ENCODE measurements at places on chromosomes 5 and 9. TPM values are rescaled to one million over a fixed set of nuclear protein-coding genes. Genes with fewer than 3 reads are reported as not detected.
A peak's percentile ranks its signal among the peaks of the same experiment; 100 is the strongest.

DNA sequence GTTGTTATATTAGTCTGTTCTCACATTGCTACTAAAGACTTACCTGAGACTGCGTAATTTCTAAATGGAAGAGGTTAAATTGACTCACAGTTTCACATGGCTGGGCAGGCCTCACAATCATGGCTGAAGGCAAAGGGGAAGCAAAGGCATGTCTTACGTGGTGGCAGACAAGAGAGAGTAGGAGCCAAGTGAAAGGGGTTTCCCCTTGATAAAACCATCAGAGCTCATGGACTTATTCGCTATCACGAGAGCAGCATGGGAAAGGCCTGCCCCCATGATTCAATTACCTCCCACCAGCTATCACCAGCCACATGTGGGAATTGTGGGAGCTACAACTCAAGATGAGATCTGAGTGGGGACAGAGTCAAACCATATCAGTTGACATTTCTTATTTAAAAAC is 374.5 kb upstream of the RORB start:
- DNase-seq, result no peak

Gene GHR
- total RNA-seq, result 6.3 TPM

Gene ACTBL2
- total RNA-seq, result 0.29 TPM

DNA sequence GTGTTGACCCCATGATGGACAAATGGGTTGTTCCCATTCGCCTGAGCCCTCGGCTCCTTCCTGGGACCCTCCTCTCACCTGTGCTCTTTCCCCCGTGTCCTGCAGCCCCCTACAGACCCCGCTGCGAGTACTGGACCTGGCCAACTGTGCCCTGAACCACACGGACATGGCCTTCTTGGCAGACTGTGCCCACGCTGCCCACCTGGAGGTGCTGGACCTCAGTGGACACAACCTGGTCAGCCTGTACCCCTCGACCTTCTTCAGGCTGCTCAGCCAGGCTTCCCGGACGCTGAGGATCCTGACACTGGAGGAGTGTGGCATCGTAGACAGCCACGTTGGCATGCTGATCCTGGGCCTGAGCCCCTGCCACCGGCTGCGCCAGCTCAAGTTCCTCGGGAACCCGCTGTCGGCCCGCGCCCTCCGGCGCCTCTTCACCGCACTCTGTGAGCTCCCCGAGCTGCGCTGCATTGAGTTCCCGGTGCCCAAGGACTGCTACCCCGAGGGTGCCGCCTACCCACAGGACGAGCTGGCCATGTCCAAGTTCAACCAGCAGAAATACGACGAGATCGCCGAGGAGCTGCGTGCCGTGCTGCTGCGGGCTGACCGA is 3.4 kb downstream of the LRRC14B start:
- DNase-seq, result no peak

Gene TXNDC8
- not detected for total RNA-seq

GRCh38 chr9:121073038-121073437 is 1.7 kb upstream of the CNTRL start:
- DNase-seq, result peak; percentile 73

DNA sequence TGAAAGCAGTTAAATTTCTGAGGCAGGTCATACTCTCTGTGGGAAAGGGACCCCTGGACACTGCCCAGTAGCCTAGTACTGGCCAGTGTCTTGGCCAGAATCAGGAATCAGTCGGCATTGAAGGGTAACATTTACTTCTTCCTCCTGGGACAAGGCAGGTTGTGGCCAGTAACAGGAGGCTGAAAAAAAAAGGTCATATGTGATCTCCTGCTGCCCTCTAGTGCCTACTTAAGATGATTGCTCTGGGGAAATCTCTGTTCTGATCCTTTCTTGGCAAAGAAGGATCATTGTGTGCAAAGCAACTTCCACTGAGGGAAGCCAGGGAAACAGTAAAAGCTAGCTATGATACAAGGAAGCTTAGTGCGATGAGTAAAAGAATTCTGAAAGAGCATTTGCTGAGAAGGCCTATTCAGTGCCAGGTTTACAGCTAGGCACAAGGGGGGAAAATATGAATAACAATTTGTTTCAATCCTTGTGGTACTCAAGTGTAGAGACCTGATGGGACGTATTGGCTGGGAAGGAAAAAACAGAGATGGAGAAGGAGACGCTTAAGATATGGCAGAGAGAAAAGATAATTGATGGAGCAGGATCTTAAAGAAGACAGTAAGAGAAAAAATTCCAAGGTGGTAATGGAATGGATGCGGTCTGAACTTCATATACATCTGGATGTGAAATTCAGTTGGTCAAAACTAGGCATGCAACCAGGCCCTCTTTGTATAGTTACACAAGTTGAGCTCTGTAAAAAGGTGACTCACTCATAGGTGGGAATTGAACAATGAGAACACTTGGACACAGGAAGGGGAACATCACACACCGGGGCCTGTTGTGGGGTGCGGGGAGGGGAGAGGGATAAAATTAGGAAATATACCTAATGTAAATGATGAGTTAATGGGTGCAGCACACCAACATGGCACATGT is 25.8 kb upstream of the TRIM32 start:
- DNase-seq, result no peak

DNA sequence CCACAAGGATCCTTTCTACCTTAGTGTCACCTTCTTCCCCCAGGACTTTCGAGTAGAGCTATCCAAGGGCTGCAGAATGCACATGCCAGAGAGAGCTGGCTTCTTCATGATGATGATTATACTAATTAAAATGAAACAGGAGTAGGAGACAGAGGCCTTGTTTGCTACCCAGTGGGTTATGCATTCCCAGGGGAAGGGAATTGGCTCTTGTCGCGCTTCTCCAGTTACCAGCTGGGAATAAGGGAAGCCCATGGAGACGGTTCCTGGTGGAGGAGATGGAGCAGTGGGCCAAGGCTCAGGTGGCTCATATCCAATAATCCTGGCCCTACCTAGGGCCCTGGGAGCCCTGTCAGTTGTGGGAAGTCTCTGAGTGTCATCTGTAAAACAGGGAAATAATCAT is 65.1 kb downstream of the WWC1 start:
- DNase-seq, result no peak

DNA sequence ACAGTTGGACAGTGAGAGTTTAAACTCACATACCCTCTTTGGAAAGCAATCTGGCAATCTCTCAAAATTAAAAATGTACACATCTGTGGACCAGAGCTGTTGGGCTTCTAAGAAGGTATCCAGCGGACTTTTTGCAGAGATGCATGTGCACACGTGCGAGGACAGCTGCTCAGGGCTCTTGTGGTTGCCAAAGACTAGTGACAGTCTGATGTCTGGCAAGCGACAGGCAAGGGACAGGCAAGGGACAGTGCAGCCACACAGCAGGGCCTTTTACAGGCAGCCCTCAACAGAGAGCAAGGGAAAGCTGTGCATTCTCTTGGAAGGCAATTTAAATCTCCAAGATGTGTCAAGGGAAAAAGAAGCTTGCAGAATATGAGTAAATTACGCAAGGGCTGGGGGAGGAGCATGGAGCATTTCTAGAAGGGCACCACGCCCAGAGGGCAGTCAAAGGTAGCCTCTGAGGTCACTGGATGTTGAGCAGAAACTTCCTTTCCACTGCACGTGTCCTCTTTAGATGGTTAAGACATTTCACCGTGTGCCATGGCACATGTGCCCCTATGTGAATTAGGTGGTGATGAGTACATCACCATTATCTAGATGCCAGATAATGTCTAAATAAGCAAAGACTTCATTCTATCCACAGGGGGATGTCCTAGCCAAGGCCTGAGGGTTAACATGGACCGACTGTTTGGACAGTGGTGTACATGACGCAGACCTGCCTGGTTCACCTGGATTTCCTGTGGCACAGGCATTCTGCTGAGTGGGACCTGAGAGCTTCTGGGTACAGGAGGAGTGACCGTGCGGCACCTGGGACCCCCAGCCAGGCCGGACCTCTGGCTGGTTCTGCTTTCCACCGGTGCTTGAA is 9.1 kb downstream of the GFPT2 start:
- no peak for DNase-seq

DNA sequence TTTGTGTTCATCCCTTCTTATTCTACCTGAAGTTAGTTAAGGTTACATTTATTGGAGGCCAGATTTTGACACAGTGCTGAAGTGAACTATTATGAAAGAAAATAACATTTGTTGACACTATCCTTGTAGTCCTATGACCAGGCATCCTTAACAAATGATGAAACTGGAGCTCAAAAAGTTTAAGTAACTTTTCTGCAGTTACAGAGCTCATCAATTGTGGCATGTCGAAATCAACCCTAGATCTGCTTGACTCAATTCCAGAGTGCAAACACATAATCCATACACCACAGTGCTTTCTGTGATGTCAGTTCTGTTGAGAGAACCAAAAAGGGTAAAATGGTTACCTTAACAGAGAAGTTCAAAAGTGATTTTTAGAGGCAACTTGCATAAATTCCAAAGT is 28.6 kb downstream of the KCNN2 start:
- DNase-seq, result no peak

DNA sequence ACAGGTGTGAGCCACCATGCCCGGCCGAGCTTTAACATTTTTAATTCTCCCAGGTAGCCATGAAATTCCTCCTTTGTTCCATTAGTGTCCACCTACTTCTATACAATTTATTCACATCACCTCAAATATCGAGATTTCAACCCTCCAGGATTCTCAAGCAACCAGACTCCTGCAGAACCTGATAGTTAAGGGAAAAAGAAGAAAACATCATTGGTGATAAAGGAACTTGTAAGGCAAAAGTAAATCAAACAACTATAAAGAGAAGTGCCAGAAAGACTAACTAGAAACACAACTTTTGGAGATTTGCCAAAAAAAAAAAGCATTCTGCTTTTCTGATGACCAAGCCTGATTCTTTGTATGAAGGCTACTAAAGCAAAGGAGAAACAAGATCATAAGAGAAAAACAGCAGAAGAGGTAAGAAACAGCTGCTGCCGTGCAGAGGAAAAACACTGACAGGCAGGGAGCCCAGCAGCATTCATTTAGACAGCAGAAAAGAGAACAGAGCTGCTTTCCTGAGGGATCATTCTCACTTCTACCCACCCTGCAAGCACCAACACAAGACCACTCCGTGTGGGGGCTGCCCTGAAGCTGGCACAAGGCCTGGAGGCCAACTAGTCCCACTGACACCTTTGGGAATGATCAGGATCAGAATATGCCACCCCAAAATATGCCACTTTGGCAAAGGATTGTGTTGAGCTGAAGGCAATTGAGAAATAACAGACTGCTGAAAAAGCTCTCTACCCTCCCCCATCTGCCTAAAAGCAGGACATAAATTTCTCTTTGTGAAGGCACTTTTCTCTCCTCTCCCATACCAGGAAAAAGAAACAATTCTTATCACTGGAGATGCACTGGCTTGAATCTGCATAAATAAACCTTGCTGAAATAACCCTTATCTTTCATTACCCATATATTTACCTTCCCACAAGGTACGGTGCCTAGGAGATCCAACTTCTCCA is 75.1 kb downstream of the ALDH7A1 start:
- DNase-seq, result peak; percentile 54

DNA sequence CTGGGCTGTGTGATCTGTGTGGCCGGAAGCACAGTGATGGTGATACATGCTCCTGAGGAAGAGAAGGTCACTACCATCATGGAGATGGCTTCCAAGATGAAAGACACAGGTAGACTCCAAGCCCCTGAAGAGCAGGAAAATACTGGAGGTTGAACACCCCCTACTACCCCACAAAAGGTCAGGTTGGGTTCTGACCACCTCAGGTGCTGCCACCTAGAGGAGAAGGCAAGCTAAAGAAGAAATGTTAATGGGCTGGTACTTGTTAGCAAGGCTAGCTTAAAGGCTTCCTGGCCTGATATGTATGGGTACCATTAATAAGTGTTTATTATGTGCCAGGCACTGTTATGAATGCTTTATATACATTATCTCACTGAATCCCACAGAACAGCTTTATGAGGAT is 11.7 kb downstream of the NIPAL4 start:
- DNase-seq, result no peak

GRCh38 chr9:78365748-78366697 is 69.1 kb downstream of the PSAT1 start:
- peak; percentile 16 for DNase-seq

Gene BRD3
- 27.0 TPM for total RNA-seq

Gene GAPT
- total RNA-seq, result 18.3 TPM

- DNase-seq, result no peak
Observed at GRCh38 chr5:74623748-74624408, 16.6 kb downstream of the ENC1 start.

Gene F12
- 0.63 TPM for total RNA-seq

GRCh38 chr9:4397917-4398316 is 92.4 kb upstream of the SLC1A1 start:
- no peak for DNase-seq

DNA sequence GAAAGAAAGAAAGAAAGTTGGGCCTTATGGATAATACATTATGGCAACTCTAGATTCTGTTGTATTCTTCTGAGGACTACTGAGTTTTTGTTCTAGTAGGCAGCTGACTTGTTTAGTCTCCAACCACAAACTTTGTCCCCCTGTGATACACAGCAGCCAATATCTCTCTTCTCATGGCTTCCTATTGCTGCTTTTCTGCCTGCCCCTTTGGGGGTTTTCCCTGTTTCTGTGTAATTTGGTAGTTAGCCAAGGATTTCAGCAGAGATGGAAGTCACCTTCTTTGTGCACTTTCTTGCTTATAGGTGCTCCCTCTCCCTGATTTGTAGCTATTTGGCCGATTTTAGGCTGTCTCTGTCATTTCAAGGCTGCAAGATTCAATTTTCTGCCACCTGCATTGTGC is 109.6 kb downstream of the FGF1 start:
- DNase-seq, result no peak

- DNase-seq, result no peak
Observed at GRCh38 chr5:126863402-126863801, 86.5 kb downstream of the LMNB1 start.

Gene TUSC1
- total RNA-seq, result 10.6 TPM

DNA sequence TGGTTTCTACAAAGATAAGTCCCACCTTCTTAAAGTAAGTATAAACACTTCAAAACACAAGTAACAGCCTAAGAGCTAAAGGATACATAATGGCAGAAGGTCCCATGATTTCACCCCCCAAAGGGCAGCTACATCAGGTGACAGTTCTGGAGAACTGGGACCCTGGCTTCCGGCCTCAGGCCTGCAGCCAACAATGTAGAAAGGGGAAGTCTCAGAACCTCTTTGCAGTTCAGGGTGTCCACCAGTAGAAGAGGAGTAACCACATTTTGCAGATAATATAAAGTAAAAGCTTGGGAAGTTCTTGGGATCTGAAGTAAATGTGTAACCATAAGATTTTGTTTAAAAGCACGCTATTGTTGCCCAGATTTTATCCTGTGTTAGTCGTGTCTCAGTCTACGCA is 267.4 kb upstream of the VLDLR start:
- no peak for DNase-seq

Gene ZNF474
- 2.0 TPM for total RNA-seq

GRCh38 chr9:2241461-2241835 is 226.3 kb downstream of the SMARCA2 start:
- peak; percentile 74 for DNase-seq

- no peak for DNase-seq
Observed at GRCh38 chr9:111582888-111583287, 16.6 kb downstream of the PTGR1 start.

DNA sequence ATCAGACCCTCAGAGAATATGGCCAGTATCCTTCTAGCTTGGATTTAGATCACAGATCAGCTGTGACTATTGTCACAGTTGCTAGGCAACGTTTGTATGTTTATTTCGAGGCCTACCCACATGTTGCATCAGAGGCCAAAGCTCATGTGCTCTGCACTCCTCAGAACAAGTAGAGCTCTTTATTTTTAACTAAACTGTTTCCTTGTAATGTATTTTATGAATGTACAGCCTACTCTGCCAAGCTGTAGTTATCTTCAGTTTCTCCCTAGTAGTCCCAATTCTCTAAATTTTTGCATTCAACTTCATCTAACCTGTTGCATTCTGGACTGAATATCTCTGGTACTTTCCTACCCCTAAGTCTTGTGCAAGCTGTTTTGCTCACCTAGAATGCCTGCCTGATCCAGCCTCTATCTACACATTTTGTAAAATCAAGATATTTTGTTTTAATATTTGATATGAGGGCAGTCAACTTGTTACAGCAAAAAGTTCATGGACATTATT is 52.8 kb downstream of the CAST start:
- DNase-seq, result peak; percentile 93

Gene CREB3
- 39.3 TPM for total RNA-seq
